ENCODE measurements at places on chromosomes 5 and 9.

DNA sequence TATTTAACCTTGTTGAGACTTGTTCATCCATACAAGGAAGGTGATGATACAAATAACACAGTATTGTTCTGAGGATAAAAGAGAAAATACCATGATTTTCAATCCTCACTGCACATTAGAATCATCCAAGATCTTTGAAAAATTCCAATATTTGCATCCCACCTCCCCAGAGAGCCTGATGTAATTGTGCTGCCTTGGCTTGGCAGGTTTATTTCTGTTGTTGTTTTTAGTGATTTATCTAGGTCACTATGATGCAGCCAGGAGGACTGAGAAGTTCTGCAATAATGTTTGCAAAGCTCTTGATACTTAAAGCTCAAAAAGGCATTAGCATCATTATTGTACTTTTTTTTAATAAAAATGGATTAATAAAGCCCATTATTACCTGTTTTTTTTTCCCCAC, 67.0 kb upstream of the NMUR2 start:
- no peak for DNase-seq

DNA sequence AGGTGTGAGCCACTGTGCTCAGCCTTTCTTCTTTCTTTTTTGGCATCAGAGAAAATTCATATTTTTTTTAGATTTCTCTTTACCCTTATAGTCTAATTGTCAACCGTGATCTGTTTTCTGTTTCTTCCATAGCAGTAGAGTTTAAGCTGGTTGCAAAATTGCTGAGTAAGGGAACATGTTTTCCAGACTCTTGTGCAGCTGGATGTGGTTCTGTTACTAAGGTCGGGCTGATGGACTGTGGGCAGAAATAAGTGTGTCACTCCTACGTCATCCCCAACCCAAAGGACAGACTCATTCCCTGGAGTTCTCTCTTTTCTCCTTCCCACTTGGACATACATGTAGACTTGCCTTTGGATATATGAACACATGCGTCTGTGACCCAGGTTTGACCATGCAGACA, 64.1 kb upstream of the GOLM1 start:
- DNase-seq: no peak

DNA sequence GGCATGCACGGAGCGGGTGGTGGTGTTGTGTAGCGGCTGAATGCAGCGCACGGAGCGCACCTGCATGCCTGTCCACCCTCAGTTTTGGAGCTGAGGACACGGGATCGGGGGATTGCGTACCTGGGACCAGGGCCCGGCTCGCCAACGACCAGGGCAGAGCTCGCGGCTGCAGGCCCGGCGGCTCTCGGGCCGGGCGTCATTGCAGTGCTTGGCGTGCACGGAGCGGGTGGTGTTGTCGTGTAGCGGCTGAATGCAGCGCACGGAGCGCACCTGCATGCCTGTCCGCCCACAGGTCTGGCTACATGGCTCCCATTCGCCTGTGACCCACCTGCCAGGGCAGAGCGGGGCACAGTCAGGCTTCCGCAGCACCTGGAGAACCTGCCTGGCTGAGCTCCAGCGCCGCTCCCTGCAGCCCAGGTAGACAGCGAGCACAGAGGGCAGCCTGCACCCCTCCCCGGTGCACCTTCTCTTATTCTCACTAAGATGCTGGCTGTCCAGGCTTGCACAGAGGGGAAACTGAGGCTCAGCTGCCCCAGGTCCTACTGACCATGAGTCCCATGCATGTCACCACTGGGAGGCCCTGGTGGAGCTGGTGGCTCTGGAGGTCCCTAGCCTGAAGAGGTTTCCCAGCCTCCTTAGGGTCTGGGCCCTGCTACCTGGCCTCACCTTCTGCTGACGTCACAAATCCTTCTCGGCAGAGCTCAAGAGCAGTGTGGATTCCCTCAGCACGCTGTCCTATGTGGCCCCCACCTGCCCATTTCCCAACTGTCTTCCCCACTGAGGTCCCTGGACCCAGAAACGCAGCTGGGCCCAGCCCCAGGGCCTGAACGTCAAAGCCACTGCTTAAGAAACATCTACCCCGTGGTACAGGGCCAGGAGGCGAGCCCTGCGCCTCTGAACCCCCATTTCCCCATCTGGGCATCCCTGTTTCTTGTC, 64.9 kb downstream of the ZNF354C start:
- no peak for DNase-seq

GRCh38 chr5:10445352-10445751, 3.7 kb downstream of the ROPN1L start:
- DNase-seq: no peak

GRCh38 chr9:517993-518392, 303.3 kb downstream of the DOCK8 start:
- no peak for DNase-seq

DNA sequence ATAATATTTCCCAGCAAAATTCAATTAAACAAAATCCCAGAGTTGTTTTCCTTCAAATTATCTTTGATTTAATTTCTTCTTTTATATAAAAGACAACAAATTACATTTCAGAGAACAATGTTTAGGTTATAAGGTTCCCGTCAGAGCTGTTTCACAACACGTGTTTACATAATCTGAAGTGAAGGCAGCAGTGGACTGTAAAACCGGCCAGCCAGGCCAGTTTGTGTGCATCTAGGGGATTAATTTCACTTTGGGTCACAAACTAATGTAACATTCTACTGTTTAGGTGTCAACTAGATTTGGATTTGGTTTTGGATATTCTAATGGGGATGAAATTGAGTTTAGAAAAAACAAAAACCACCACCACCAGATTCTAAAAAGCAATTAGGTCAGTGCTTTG, 86.5 kb upstream of the PLPP1 start:
- no peak for DNase-seq

GRCh38 chr9:86637515-86637914, 283.3 kb upstream of the TUT7 start:
- DNase-seq: no peak

DNA sequence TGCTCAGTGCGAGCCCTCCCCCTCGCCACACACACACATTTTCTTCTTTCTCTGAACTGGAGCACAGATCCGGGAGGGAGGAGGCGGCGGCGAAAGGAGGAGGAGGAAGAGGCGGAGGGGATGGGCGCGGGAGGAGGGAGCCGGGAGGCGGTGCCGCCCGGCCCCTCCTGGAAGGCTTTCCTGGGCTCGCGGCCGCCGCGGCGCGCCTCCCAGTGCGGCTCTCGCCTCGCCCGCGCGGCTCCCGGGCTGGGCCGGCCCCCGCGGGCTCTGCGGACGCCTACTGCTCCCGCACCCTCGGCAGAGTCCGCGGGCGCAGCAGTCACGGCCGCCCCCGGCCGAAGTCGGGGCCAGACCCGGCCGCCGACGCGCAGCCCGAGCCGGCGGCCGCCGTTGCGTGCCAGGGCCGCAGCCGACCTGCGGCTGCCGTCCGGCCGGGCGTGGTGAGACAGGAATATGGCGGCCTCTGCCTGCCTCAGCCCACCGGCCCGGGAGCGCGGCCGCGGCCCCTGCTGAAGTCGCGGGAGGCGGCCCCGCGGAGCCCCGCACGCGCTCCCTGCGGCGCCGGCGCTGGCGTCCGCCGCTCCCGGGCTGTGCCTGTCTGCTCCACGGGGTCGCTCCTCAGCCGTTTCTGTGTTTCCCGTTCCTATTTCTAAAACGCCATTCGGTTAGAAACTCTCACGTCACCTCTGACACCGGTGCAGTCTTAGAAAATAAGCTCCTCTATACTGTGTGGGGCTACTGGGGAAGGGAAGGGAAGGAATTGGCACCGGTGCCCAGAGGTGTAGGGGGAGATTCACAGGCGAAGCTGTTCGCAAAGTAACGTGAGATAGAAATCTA, 500 bp upstream of the GNAQ start:
- DNase-seq: peak; percentile 50

DNA sequence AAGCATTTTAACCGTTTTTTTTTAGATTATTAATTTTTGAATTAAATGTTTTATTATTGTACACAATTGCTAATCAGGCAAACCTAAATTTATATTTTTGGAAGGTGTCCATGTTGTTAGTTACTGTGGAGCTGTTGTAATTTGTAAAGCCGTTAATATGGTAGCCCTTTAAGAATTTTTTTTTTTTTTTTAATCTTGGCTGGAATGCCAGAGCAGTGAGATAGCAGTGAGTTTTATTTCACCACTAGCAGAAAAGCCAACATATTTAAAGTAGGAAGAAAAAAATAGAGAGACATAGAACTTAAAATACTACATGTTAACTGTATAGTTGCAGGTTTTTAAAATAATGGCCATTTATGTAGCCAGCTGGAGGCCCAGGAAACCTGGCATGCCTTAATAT, 35.3 kb upstream of the RNF20 start:
- DNase-seq: no peak

DNA sequence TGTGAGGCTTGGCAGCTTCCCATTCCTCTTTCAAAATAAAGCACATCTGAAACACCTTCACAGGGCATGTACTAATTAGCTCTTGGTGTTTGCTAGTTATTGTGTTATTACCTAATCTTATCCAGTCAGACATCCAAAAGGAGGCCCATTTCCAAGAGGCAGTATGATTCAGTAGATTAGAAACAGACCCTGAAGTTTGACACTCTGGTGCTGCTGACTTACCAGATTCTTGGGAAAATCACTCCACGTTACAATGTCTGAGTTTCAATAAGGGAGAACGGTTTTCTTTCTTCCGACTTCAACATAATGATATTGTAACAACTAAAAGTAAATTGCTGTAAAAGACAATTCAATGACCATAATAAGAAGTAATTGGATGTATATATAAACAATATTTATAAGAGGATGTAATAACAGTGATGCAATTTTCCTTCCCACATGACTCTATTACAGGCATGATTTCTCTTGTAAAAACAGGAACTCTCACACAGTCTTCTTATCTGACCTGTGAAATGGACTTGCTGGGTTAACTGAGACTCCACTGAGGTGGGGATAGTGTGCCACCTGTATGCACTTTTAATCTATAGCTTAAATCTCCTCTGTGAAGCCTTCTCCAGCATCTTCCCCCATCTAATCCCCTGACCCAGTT, 181.3 kb upstream of the ELL2 start:
- no peak for DNase-seq

- no peak for DNase-seq
Observed at GRCh38 chr5:97377582-97377981, 194.5 kb upstream of the RIOK2 start.

DNA sequence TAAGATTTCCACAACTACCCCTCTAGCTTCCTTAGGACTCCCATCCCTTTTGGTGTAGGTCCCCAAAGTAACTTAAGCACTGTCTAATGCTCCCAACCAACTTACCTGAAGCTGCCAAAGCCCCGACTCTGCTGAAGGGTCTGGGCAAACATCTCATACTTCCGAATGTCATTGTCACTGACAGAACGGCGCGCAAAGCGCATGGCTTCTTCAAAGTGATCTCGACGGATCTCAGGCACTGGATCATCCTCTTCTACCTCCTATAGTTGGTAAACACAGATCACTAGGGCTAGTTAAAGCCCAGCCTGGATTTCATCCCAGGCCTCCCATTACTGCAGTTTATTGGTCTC, 15.2 kb downstream of the VCP start:
- no peak for DNase-seq

- DNase-seq: no peak
Observed at GRCh38 chr5:179379321-179379890, 34.1 kb upstream of the ADAMTS2 start.

DNA sequence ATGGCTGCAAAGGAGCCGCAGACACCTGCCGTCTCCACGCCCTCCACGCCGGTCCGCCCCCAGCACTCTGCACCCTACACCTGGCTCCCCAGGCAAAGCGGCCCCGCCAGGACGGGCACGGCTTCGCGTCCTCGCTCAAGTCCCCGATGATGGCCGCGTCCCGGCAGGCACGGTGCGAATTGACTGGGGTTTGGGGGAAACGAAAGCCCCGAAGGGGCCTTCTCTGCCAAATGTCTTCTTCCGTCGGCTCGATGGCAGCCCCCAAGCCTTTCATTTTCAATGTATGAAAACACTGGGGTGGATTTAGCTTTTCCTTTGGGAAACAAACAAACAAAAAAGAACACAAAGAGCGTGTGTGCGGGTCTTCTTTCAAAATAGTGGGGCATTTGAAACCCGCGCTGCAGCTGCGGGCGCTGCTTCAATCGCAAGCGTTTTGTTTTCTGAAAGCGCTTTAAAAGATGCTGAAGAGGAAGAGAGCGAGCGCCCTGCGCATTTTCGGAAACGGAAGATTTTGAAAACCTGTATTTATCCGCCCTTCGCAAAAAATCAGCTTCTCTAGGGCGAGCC, 160.0 kb downstream of the RMI1 start:
- no peak for DNase-seq

- DNase-seq: no peak
Observed at GRCh38 chr5:90558344-90559192, at the start of gene ADGRV1. Gene ADGRV1, plus strand, starts transcription at chr5:90558797. Its CDS starts 99 bp downstream, at chr5:90558896.

DNA sequence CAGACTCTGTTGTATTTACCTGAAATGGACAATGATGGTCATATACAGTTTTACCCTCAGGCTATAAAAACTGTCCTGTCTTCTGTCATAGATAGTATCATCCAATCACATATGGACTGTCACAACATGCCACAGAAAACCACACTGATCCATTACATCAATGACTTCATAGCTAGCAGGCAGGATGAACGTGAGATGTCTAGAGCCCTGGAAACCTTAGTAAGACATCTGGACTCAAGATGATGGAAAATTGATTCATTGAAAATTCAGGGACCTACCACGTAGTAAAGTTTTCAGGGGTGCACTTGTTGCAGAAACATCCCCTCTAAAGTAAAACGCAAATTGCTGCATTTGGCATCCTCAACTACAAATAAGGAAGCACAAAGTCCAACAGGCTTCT, 284.4 kb upstream of the RGMB start:
- DNase-seq: no peak

GRCh38 chr5:158758675-158759074, 341.0 kb downstream of the EBF1 start:
- DNase-seq: no peak

DNA sequence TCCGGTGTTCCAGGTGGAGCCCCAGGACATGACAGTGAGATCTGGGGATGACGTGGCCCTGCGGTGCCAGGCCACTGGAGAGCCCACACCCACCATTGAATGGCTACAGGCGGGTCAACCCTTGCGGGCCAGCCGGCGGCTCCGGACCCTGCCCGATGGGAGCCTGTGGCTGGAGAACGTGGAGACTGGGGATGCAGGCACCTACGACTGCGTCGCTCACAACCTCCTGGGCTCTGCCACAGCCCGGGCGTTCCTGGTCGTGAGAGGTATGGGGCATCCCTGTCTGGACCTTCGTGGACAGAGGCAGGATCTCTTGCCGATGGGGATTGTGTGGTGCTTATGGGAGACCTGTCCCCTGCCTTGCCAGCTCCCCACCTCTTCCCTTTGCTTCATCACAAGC, 26.0 kb upstream of the ASS1 start:
- no peak for DNase-seq

- no peak for DNase-seq
Observed at GRCh38 chr5:142915813-142916424, 145.7 kb downstream of the ARHGAP26 start.

GRCh38 chr9:129485145-129485774, 135.6 kb downstream of the C9orf50 start:
- DNase-seq: no peak

- no peak for DNase-seq
Observed at GRCh38 chr5:61184708-61185107, 22.4 kb upstream of the SMIM15 start.

- no peak for DNase-seq
Observed at GRCh38 chr9:99515093-99515492, 293.0 kb downstream of the SEC61B start.

GRCh38 chr5:9553561-9553960, 7.7 kb upstream of the SEMA5A start:
- DNase-seq: no peak

- no peak for DNase-seq
Observed at GRCh38 chr9:121651295-121652020, at the start of gene DAB2IP. Gene DAB2IP, plus strand, starts transcription at chr9:121651634. Its CDS starts 142 bp downstream, at chr9:121651776.
